ENCODE measurements at places on chromosomes 11 and 22.

- H3K36me3 ChIP-seq: no peaks in the 10 kb centered on the region
- no peak overlapping the region for H3K27ac ChIP-seq
- peaks cover 2% of the 10 kb centered on the region for H3K4me1 ChIP-seq
- H3K27me3 ChIP-seq: no peaks in the 10 kb centered on the region
- no peak for DNase-seq
Observed at GRCh38 chr11:23551706-23552105, 691.4 kb upstream of the CCDC179 start.

DNA sequence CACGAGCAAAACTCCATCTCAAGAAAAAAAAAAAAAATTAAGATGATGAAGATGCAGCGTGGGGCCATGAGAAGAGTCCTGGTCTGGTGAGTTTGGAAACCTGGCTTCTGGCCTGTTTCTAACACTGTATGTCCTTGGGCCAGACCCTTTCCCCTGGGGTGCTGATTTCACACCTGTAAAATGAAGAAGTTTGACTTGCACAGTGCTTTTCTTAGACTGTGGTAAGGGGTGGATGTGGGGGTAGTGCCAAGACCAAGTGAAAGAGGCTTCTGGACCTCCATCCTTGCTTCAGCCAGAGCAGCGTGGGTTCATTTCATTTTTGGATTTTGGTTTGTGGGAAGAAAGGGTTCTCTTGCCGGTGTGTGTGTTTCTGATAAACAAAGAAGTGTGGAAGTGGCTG lies 42.1 kb downstream of the PTPRJ start:
- no peak overlapping the region for H3K4me3 ChIP-seq
- peaks cover 31% of the 10 kb centered on the region for H3K36me3 ChIP-seq
- H3K27me3 ChIP-seq: no peaks in the 10 kb centered on the region
- peaks cover 59% of the 10 kb centered on the region for H3K4me1 ChIP-seq

DNA sequence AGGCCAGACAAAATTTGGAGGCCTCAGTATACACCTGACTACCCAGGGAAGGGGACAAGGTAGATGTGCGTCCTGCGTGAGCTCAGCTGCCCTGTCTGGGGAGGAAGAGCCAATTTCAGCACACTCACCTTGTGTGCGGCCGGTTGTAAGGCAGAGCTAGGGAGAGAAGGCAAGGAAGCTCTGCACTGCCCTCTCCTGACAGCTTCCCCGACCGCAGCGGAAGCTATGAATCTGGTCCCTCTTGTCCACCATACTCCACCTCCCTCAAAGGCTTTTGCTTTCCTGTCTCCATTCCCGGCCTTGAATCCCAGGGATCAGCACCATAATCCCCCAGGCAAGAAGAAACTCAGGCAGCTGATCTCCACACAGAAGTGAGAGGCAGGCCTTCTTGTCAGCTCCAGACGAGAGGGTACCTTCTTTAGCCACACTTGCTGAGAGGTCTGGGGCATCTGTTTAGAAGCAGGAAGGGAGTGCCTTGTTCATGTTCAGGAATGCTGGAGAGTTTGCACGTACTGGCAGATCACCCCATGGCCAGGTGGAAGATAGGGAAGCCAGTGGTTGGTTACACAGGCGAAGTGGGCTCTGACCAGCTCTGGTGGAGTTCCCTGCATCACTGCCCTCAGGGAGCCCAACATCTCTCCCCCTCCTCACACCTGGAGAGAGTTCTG lies 62.5 kb downstream of the FEZ1 start:
- no peak for DNase-seq
- peaks cover 8% of the 10 kb centered on the region for H3K4me1 ChIP-seq
- H3K27me3 ChIP-seq: peaks cover 37% of the 10 kb centered on the region
- H3K36me3 ChIP-seq: no peaks in the 10 kb centered on the region
- H3K27ac ChIP-seq: no peak overlapping the region
- no peak overlapping the region for H3K4me3 ChIP-seq

DNA sequence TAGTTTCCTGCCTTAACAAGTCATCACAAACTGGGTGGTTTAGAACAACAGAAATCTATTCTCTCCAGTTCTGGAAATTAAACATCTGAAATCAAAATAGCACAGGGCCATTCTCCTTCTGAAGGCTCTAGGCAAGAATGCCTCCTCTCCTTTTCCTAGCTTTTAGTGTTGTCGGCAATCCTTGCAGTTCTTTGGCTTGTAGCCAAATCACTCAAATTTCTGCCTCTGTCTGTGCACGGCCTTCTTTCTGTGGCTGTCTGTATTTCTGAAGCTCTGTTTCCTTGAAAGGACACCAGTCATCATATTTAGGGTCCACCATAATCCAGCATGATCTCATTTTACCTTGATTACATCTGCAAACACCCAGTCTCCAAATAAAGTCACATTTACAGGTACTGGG lies 795.5 kb downstream of the METTL15 start:
- H3K27me3 ChIP-seq: no peaks in the 10 kb centered on the region
- H3K4me1 ChIP-seq: no peaks in the 10 kb centered on the region
- no peak for DNase-seq
- no peak overlapping the region for H3K27ac ChIP-seq
- no peak overlapping the region for H3K4me3 ChIP-seq

DNA sequence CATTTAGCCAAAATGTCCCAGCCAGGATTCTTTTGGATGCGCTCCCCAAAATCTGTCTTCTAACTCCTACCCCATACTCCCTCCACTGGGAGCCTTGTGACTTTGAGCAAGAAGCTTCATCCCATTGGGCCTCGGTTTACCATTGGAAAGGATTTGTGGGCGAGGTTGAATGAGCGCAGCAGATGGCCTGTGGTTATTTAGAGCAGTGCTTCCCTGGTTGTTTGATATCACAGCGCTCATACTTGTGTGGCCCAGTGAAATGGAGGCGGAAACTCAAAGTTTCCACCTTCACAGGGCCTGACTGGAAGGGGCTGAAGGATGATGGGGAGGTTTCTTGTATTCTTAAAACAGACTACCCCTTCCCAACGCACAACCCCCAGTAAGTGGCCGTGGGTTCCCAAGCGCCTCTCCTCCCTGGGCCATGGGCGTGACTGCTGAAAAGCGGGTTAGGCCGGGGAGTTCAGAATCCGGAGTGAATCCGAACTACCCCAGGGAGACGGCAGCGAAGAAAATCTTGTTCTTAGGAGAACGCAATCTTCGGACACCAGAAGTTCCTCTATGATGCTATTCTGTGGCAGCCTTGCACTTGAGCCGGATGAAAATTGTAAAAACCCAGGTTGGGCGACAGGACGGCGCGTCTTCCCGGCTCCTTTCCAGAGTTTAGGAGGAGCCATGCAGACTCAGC lies 1.2 kb upstream of the ATF4 start:
- H3K36me3 ChIP-seq: peaks cover 68% of the 10 kb centered on the region

DNA sequence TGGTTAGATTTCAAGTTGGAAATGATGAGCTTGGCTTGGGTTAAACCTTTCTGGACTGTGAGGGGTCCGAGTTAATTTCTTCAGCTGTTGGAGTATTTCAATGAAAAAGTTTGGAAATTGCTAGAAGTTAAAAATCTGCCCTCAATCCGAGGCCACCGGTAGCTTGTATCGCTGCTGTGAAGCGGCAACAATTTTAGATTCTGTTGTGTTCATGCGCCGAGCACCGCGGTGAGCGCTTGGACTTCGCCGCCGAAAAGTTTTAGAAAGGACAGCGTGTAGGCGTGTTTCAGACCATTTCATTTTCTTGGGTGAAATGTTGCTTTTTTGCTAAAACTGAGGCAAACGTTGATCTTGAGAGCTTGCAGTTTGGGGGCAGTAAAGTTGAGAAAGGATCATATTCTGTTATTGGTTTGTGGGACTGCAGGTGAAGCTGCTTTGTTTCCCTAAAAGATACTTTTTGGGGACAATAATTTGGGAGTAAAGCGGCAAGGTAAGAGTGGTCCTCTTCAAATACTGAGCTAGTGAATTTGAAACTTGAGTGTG lies 928 bp downstream of the FBXO7 start:
- no peak overlapping the region for H3K4me3 ChIP-seq
- no peaks in the 10 kb centered on the region for H3K27me3 ChIP-seq
- H3K27ac ChIP-seq: peak overlapping the region; percentile 88
- H3K4me1 ChIP-seq: peaks cover 24% of the 10 kb centered on the region
- peak; percentile 15 for DNase-seq

- H3K27me3 ChIP-seq: no peaks in the 10 kb centered on the region
- no peaks in the 10 kb centered on the region for H3K4me1 ChIP-seq
- peaks cover 3% of the 10 kb centered on the region for H3K36me3 ChIP-seq
- no peak overlapping the region for H3K27ac ChIP-seq
- no peak overlapping the region for H3K4me3 ChIP-seq
- DNase-seq: no peak
Observed at GRCh38 chr11:92204731-92205130, 19.9 kb upstream of the FAT3 start.

DNA sequence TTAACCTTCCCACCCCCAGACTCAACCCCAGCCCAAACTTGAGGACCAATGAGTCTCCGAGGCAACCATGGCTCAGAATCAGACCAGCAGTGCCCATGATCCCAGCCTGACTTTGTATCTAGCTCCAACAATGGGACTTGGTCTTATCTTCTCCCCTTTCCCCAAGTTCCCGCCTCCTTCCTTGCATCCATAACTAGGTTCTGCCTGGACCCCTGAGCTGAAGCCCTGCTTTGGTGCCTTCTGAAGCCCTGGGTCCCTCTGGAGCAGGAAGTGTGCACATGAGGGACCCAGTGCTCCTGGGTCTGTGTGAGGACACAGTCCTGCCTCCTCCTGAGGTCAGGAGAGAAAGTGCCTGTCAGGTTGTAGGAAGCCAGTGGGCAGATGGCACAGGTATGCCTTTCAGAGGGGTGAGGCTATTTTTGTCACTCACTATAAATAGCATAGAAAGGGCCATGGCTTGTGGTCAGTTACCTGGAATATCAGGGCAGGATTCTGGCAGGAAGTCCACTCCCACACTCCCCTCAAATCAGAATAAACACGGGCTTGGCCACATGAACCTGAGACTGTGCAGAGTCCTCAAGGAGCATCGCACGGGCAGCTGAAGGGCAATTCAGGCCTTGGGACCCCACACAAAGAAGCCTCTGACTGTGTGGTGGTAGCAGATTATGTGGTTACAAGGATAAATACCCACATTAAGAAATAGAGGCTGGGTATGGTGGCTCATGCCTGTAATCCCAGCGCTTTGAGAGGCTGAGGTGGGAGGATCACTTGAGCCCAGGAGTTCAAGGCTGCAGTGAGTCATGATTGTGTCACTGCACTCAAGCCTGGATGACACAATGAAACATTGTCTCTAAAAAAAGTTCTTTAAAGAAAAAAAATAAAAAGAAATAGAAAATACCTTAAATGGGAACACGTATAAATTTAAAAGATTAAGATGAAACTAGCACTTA lies 27.4 kb downstream of the RCN1 start:
- peaks cover 27% of the 10 kb centered on the region for H3K4me1 ChIP-seq
- no peak overlapping the region for H3K27ac ChIP-seq
- peaks cover 55% of the 10 kb centered on the region for H3K27me3 ChIP-seq
- no peaks in the 10 kb centered on the region for H3K36me3 ChIP-seq

DNA sequence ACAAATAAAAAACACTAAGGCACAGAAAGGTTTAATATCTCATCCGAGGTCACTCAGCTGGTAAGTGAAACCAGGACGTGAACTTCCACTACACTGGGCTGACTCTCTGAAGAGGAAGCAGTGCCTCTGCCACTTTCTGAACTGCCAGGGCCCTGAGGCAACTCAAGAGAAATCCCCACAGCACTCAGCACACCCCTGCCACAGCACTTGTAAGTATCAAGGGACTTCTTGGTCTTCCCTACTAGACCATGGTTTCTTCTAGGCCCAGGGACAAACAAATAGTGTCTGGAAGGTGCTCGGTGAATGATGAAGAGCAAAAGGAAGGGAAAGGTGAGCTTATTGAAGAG lies 49.7 kb downstream of the RPL27A start:
- peaks cover 31% of the 10 kb centered on the region for H3K27me3 ChIP-seq
- H3K36me3 ChIP-seq: no peaks in the 10 kb centered on the region
- no peak overlapping the region for H3K27ac ChIP-seq

DNA sequence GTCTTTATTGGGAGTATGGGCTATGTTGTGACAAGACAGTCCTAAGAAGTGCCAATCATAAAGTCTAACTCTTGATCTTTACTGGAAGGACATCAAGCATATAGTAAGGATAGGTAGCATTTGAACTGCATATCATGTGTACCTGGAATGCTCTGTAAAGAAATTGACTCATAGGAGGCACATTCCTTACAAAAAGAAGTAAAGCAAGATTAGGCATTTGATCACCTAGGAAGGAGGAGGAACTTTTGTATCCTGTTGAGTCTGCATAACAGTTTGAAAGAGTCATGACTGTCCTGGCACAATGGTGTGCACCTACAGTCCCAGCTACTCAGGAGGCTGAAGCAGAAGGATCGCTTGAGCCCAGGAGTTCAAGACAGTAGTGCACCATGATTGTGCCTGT lies 42.2 kb upstream of the DNAJB7 start:
- DNase-seq: no peak
- no peak overlapping the region for H3K4me3 ChIP-seq
- H3K36me3 ChIP-seq: peaks cover 15% of the 10 kb centered on the region
- no peak overlapping the region for H3K27ac ChIP-seq

DNA sequence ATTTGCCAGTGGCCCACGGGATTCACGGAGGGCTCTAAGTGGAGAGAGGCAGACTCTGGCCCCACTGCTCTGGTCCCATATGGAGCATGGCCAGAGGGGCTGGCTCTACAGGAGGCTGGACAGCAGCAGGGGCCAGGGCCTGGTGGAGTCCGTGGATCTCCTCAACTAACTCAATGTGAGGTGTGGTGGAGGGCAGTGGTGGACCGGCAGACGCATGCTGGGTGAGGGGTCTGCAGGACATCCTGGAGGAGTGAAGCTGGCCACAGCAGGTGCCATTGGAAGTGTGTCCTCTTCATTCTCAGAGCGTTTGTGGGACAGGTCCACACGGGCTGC lies 15.6 kb downstream of the IGF2 start:
- no peaks in the 10 kb centered on the region for H3K4me1 ChIP-seq
- no peak overlapping the region for H3K27ac ChIP-seq
- no peak overlapping the region for H3K4me3 ChIP-seq
- peaks cover 50% of the 10 kb centered on the region for H3K27me3 ChIP-seq

- H3K36me3 ChIP-seq: no peaks in the 10 kb centered on the region
- no peaks in the 10 kb centered on the region for H3K4me1 ChIP-seq
Observed at GRCh38 chr11:110121204-110121603, 28.0 kb downstream of the ZC3H12C start.

DNA sequence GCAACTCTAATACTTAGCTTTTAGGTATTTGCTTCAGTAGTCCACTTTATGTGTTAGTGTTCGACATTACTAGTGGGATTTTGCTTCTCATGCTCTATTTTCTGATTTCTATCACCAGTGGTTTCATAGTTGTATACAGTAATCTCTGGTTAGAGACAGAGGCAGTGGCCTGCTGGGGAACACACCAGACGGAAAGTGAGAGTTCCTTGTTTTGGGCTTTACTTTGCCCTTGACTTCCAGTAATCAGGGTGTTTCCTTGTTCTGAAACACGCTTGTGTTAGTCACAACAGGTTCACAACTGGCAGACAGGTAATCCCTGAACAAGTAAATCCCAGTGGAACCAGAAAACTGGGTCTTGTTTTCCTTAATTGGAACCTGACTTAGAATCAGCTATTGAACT lies 56.0 kb downstream of the PACS1 start:
- H3K36me3 ChIP-seq: no peaks in the 10 kb centered on the region
- peaks cover 59% of the 10 kb centered on the region for H3K4me1 ChIP-seq
- H3K27me3 ChIP-seq: no peaks in the 10 kb centered on the region
- no peak for DNase-seq

GRCh38 chr11:10594407-10594806 lies 25.9 kb upstream of the LYVE1 start:
- H3K36me3 ChIP-seq: no peaks in the 10 kb centered on the region
- DNase-seq: no peak
- H3K27me3 ChIP-seq: peaks cover 29% of the 10 kb centered on the region
- H3K27ac ChIP-seq: no peak overlapping the region
- H3K4me3 ChIP-seq: no peak overlapping the region

- no peak overlapping the region for H3K4me3 ChIP-seq
- H3K27me3 ChIP-seq: no peaks in the 10 kb centered on the region
- H3K27ac ChIP-seq: no peak overlapping the region
- no peaks in the 10 kb centered on the region for H3K36me3 ChIP-seq
Observed at GRCh38 chr11:15309296-15309695, 194.6 kb downstream of the INSC start.
